ENCODE measurements at places on chromosomes 12 and 14.

GRCh38 chr12:57738661-57739237 lies at the start of gene AGAP2:
AGAP2 (minus strand) TSS chr12:57738742; CDS start chr12:57738246, 496 bp downstream.
- DNase-seq, result no peak

DNA sequence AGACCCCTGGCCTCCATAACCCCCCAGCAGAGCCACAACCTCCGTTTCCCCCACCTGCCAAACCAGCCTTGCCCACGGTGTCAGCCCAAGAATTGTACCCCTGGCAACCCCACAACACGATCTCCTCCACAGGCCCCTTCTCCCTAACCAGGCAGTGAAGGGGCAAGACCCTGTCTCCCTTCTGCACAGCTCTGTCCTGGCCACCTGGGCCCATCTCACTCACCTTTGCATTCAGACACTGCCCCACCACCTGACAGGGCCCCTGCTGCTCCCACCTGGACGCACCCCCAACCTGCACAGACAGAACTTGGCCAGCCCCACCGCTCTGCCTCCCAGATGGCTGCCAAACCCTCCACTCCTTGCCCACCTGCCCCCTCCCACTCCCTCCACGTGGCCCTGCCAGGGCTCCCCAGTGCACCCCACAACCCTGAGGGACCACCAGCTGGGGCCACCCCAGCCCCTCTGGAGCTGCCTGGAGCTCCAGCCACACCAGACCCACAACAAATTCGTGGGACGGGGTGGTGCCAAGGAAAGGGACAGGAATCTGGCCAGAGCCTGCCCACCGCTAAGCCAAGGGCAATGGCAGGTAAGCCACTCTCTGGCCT lies 11.8 kb downstream of the AHNAK2 start:
- no peak for DNase-seq

DNA sequence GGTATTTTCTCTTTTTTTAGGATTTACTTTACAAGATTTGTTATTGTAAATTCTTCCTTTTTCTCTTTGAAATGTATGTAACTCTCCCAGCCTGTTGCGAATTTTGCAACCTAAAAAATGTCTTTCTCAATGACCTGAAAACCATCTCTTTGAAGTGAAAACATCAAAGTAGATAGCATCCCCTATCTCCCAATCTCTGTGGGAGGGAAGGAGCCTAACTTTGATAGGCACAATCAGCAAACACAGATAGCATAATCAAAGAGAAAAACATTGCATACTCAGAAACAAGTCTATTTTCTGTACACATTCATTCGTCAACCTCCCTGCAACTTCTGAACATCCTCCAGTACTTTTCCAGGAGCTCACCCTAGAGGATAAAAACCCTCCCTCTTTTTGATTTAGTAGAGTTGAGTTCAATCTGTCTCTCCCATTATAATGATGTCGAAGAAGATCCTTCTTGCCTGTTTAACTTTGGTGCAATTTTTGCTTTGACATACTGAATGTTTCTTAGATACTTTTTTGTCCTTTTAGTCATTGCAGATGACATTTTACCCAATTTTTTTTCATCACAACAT lies 849.2 kb upstream of the LRFN5 start:
- no peak for DNase-seq

GRCh38 chr12:131647667-131648066 lies 63.2 kb upstream of the SFSWAP start:
- no peak for DNase-seq

DNA sequence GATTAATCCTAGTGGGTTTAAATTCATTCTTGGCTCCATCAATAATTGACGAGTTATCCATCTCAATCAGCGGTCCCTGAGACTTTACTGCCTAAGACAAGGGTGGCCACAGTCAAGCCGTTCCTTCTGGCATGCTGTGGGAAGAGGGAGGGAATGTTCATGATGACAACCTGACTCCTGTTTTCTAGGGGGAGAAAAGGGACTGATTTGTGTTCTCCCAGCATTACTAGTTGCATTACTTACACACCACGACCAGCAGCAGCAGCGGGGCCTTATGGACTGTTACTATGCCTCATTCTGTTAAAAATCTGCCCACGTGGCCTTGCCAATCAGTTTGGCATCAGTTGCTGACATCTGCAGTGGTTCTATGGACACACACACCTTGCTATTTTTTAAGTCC lies 29.9 kb downstream of the PLEKHG7 start:
- no peak for DNase-seq

DNA sequence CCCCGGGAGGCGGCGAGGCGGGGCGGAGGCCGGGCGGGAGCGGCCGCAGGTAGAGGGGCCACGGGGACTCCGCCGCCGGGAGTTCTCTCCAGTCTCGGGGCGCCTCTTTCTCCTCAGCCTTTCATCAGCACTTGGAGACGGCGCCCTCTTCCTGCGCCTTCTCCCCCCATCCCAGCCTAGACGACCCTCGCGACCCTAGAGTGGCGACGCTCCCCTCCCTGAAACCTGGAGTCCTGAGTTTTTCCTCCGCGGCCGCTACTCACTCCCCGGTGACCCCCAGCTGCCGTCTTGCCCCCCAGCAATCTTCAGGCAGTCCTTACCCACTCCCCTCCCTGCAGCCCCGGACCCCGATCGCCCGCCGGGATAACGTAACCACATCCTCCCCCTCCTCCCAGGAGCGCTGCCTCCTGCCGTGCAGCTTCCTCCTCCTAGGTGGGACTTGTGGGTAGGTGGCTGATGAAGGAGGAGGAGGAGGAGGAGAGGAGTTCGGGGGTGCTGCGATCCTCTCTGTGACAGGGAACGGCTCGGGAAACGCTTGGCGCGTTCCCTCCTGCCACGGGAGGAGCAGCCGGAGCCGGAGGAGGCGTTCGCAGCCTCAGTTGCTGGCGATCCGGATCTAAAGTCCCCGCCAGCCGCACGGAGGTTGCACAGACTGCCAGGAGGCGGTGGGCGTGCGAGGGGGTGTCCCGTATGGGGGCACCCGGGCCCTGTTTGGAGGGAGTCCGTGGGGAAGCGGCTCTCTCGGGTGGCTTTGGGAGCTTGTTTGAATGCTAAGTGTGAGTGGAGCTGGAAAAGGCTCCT lies 891 bp downstream of the PLEKHA5 start:
- no peak for DNase-seq

DNA sequence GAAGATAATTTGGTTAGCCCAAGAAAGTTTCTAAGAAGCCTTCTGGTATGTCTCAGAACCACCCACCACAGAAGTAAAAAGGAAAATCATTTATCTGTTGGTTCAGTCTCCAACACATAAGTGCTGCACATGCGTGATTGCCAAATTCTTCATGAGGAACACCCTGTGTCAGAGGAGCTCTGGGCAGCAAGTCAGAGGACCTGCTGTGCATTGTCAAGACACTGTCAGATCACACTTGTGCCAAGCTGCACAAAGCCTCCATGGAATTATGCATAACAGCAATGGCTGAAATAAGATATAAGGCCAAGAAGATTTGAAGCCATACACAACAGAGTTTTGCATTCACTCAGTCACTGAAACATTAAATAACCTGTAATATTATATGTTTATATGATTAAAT lies 1304.7 kb upstream of the FLRT2 start:
- no peak for DNase-seq

GRCh38 chr14:101934601-101935150 lies 29.7 kb upstream of the DYNC1H1 start:
- DNase-seq, result no peak

DNA sequence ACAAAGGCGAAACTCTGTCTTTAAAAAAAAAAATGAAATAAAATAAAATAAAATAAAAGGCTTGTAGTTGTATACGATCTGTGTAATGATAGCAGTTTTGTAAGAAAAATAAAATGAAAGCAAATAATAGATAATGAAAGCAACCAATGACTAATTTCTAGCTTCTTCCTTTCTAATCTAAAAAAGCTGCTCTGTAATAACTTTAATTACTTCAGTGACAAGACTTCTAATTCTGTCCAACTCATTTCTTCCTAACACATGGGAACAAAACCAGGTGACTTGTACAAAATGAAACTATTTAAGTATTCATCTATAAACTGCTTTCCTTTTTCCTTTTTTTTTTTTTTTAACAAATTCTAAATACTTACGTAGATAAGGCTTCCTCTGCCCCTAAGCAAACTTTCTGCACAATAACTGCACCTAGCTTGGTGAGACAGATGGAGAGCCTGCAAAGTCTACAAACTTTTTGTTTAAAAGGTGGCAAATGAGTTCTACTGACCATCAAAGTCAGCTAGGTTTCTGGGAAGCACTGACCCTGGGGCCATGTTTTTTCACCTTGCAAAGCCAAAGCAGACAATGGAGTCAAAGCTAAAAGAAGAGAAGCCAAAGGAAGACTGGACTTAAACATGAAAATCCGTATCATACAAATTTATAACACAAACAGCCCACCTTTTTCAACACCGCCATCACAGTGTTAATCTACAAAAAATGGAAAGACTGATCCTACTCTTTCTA lies 28.2 kb downstream of the DENND5B start:
- no peak for DNase-seq

- DNase-seq, result no peak
These were observed 4.8 kb downstream of the DGKA start for GRCh38 chr12:55935738-55936151.

- DNase-seq, result no peak
These were observed 11.5 kb downstream of the SLC8A3 start for GRCh38 chr14:70177081-70177800.
